ENCODE measurements at places on chromosomes 4 and X.

GRCh38 chrX:103063191-103063845, 653 bp downstream of the BEX1 start:
- peak; percentile 37 for DNase-seq

DNA sequence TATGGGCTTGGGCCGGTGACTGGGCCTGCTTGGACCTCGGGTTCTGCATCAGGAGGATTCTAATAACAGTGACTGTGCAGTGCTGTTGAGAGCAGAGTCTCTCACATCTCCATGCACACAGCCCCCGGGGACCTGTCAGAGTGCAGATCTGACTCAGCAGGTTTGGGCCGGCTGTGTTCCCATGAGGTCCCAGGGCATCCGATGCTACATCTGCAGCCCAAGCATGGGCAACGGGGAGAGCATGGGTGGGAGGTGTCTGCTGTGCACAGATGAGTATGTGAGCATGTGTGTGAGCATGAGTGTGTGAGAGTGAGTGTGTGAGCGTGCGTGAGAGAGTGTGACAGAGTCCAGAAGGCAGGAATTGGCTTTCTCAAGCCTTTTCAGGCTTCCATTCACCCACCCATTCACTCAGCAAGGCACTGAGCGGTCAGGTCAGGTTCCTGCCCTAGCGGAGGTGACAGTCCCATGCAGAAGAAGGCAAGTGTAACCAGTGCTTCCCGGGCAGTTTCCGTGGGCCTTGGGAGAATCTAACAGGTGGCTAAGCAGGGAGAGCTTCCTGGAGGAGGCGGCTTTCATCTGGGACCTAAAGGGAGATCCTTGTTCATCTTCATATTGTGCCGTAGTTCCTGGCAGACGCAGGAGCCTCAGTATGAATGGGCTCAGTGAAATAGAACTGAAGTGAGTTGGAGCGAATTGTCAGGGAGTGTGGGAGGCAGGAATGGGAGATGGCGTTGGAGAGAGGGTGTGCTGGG, 62.6 kb downstream of the SORCS2 start:
- no peak for DNase-seq

GRCh38 chrX:1224954-1225353, 12.5 kb upstream of the CRLF2 start:
- no peak for DNase-seq

GRCh38 chrX:13009844-13010243, 34.6 kb downstream of the FAM9C start:
- no peak for DNase-seq

DNA sequence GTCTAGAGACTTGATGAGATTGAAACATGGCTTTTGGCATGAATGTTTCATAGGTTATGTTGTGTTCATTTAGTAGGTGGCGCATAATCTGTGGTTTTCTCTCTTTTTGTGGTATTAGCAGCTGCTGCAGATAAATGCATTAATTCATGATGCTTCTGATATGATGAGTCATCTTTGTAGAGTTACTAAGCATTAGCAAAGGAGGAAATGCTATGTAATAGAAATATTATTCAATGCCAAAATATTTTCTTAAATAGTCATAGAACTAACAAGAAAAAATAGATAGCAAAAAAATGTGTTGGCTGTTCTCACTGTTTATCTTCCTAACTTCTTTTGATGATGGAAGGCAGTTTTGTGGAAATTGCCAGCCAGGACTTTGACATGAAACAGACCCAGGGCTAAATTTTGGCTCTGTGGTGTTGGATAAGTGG, 3.6 kb downstream of the ZXDB start:
- no peak for DNase-seq

GRCh38 chr4:126733301-126733700, 899.5 kb upstream of the INTU start:
- DNase-seq: no peak

DNA sequence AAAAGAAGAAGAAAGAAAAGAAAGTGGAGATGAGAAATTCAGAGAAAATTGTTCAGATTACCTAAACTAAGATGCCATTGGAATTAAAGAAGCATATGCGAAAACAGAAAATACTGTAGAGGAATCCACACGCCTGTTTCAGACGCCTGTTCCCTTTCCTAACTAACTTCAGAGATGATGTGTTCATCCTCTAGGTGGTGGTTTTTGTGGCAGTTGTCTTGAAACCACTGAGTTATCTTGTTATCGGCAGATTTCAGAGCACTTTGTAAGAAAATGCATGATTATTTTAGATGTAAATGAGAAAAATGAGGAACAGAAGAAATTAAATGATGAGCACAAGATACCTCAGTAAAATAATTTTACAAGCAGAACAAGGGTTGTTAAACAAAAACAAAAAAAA, 48.3 kb downstream of the FUNDC1 start:
- DNase-seq: no peak

- no peak for DNase-seq
Measured at GRCh38 chr4:182394181-182394580, 151.0 kb downstream of the TENM3 start.

DNA sequence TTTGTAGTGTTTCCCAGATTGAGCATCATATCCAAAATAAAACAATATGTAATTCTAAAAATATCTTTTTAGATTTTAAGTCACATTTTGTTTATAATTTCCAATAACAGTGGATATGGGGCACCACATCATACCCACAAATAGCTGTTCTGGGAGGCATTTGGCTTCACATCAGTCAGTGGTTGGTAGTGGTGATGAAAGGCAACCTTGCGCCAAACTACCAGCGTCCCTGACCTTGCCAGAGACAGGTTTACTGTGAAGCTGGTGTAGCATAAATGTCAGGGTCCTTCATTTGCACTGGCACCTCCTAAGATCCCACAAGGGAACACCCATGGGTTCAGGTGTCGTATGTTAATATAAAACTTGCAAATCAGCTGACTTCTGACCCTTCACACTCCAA, 222.2 kb downstream of the DCTD start:
- no peak for DNase-seq

DNA sequence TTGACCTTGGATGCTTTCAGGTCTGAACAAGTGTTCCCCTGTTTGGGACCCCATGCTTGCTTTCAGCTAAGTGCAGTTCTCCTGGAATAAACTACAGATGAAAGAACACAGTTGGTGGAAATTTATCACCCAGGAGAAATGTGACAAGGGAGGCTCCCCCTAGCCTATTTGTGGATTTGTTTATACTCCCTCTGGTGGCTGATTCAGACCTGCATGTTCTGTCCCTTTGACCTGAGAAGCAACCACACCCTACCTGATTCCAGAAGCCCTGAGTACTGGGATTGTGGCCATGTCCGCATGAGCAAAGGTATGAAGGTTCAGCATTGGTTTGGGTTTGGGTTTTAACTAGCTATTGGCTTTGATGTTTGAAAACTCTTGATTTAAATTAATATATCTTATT, 440.9 kb downstream of the MID1IP1 start:
- DNase-seq: peak; percentile 7

GRCh38 chrX:47540754-47541538, 20.1 kb upstream of the ARAF start:
- DNase-seq: peak; percentile 60

- DNase-seq: no peak
Measured at GRCh38 chr4:78691971-78692821, 84.0 kb upstream of the BMP2K start.

DNA sequence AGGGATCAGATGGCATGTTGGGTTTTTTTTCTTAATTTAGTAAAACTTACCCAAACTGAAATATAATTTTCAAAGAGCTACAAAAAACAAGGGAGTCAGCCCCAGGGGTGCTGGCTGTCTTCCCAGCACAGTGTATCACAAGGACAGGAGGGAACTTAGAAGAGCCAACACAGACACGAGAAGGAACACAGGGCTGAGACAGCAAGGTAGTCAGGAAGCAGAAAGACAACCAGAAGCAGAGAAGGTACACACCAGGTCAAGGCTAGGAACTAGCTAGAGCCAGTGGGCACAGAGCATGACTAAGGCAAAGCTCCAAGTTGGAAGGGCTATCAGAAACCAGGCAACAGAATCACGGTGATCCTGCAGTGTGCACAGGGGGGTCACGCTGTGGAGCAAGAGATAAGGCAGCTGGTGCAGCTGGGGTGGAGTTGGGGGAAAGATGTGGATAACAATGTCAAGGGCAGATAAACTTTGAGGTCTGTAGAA, 168.7 kb downstream of the NR3C2 start:
- no peak for DNase-seq

DNA sequence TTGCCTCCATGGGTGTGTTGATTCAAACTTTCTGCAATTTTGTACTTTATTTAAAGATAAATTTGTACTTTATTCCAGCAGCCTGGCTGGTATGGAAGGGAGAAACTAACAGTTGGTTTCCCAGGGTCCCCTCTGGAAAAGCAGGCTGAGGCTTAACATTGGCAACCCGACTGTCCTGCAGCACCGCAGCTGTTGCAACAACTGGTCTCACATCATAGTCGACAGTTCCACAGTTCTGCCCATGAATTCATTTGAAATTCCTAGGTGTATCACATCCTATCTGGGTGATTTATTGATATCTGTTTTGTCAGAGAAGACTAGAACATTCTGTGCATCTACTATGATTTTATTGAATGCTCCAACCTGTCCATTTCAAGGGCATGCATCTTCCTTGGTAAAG, 98.8 kb upstream of the GATB start:
- no peak for DNase-seq

DNA sequence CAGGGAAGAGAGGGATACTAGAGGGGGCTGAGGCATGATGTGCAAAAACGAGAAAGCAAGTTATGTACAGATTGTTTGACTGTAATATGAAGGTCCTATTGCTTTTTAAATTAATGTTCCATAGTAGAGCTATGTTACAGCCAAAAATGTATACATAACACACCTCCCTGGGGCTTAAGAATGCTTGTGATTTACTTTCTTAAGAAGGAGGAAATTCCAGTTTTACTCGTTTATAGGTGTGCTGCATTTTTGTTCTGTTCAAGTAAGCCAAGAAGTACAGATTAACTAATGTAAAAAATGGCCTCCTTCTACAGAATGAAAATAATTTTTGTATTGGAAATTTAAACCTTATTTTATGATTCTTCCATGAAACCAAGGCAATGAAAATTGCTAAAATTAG, 614.4 kb upstream of the NR3C2 start:
- DNase-seq: no peak

- no peak for DNase-seq
Measured at GRCh38 chrX:46916273-46916672, 4.1 kb downstream of the JADE3 start.

GRCh38 chrX:45806410-45807121, 605.9 kb upstream of the DIPK2B start:
- no peak for DNase-seq

GRCh38 chr4:85966373-85966772, 393.5 kb downstream of the MAPK10 start:
- no peak for DNase-seq

- DNase-seq: no peak
Measured at GRCh38 chrX:99777912-99778311, 632.2 kb downstream of the PCDH19 start.

DNA sequence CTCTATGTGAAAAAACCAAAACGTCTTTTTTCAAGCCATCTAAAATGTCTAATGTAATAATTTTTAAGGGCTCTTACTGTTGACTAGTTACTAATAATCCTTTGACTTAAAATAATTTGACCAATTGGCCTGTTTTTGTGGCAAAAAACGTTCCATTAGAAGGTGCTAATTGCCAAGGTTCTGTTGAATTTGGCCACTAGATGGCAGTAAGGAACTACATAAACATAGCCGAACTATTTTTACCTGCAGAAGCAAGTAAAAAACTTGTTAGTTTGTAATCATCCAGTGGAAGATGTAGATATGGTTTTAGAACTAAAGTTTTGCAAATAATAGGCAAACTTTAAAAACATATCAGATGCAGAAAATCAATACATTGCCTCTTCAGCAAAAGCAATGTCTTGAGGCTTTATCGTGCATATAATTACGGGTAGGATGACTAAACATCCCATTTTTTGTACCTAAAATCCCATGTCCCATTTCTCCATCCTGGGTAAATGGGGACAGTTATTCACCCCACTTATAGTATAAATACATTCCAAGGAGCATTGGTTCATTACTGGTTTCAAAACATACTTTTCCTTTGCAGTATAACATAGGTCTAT, 57.6 kb downstream of the PROM1 start:
- DNase-seq: peak; percentile 22

- no peak for DNase-seq
Measured at GRCh38 chrX:71913156-71913950, 2.7 kb downstream of the NHSL2 start.

Measured in NCI-H1436 (cell line).